Panc1 (cell line): ENCODE measurements at places on chromosomes 4 and X. TPM values are rescaled to one million over a fixed set of nuclear protein-coding genes. Genes with fewer than 3 reads are reported as not detected.

WAS gene
- 0.82 TPM for total RNA-seq

FAM236A gene
- not detected for total RNA-seq

AR gene
- total RNA-seq = 0.05 TPM

TXK gene
- 0.26 TPM for total RNA-seq

RHOH gene
- total RNA-seq = 1.2 TPM

BLOC1S4 gene
- total RNA-seq = 10.7 TPM

RBM3 gene
- 528 TPM for total RNA-seq

SH2D1A gene
- total RNA-seq = 0.21 TPM

GNPDA2 gene
- total RNA-seq = 17.9 TPM

- no peaks in the 10 kb centered on the region; the same call in 1 of the 2 replicates for H3K36me3 ChIP-seq
- H3K27ac ChIP-seq = no peak overlapping the region
- no peaks in the 10 kb centered on the region for H3K4me1 ChIP-seq
- H3K4me3 ChIP-seq = no peak overlapping the region
- no peak for DNase-seq
- no peaks in the 10 kb centered on the region for H3K27me3 ChIP-seq
Observed at GRCh38 chrX:48935301-48935670, 16.5 kb upstream of the PIM2 start.

DNA sequence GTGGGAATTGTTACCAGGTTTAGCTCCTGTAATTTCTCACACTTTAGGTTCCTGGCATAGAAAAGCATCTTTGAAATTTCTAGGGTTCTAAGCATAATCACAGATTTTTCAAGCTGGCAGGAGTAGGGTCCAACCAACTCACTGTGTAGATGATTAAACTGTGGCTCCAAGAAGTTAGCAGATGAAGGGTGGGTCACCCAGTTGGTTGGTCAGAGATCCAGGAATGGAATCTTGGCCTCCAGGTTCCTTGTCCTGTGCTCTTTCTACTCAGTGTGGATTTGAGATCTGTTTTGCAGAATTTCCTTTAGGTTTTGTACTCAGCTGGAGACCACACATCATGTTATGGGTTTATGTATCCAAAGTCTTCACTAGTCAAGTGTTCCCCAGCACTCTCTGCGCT, 90.3 kb upstream of the MAML3 start:
- no peak overlapping the region for H3K27ac ChIP-seq
- H3K36me3 ChIP-seq = no peaks in the 10 kb centered on the region
- H3K4me3 ChIP-seq = no peak overlapping the region
- H3K27me3 ChIP-seq = no peaks in the 10 kb centered on the region
- DNase-seq = no peak
- 0 out of 2 replicates have a peak, but pooled peaks cover 3% of the 10 kb centered on the region for H3K4me1 ChIP-seq

GRCh38 chr4:29066861-29067260, 1653.3 kb upstream of the PCDH7 start:
- DNase-seq = no peak
- H3K27me3 ChIP-seq = no peaks in the 10 kb centered on the region
- H3K27ac ChIP-seq = no peak overlapping the region
- H3K4me3 ChIP-seq = no peak overlapping the region

- DNase-seq = no peak
- no peak overlapping the region for H3K27ac ChIP-seq
- no peak overlapping the region for H3K4me3 ChIP-seq
- no peaks in the 10 kb centered on the region for H3K36me3 ChIP-seq
- H3K27me3 ChIP-seq = no peaks in the 10 kb centered on the region
- no peaks in the 10 kb centered on the region for H3K4me1 ChIP-seq
Observed at GRCh38 chr4:74947798-74948197, 14.9 kb downstream of the PARM1 start.

DNA sequence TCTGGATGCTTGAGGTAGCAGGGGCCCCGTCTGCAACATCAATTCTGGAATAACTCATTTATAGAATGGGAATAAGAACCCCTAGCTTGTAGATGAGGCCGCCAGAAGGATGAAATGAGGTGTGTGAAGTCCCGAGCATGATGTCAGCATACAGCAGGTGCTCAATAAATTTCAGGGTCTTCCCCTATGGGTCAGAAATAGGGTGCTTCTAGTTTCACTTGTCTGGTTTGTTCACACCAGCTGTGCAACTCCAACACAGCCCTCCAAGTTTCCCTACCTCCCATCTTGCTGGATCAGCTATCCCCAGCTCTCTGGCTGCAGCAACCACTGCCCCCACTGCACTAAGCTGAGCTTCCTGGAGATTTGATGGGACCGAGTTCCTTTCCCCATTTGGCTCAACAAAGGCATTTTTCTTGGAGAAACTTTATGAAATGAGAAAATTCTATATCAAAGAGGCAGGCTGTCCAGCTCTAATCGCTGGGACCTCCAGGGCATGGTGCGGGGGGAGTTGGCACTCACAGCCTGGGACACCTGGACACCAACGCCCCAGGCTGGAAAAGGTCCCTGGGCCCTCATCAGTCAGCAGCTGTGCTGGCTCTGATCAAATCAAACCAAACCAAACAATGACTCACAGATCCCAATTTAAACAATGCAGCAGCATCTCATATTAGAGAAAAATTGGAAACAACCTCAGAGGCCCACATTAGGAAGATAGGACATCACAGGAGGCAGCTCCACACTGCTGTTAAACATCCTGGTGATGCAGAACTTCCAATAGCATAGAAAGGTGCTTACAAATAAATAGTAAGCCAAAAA, 13.3 kb downstream of the SLC2A9 start:
- no peaks in the 10 kb centered on the region for H3K36me3 ChIP-seq
- H3K27me3 ChIP-seq = no peaks in the 10 kb centered on the region
- H3K4me3 ChIP-seq = peak overlapping the region; percentile 49
- H3K4me1 ChIP-seq = peaks cover 38% of the 10 kb centered on the region

GRCh38 chr4:20137176-20137575, 114.5 kb upstream of the SLIT2 start:
- DNase-seq = no peak
- H3K27me3 ChIP-seq = no peaks in the 10 kb centered on the region
- no peaks in the 10 kb centered on the region for H3K4me1 ChIP-seq
- no peak overlapping the region for H3K4me3 ChIP-seq
- no peak overlapping the region for H3K27ac ChIP-seq

- H3K27ac ChIP-seq = no peak overlapping the region
- H3K4me3 ChIP-seq = no peak overlapping the region
- no peaks in the 10 kb centered on the region for H3K36me3 ChIP-seq
- DNase-seq = no peak
- H3K27me3 ChIP-seq = no peaks in the 10 kb centered on the region
Observed at GRCh38 chr4:124321364-124321763, 391.2 kb downstream of the ANKRD50 start.

- no peak for DNase-seq
- H3K4me1 ChIP-seq = no peaks in the 10 kb centered on the region
- no peak overlapping the region for H3K27ac ChIP-seq
- H3K27me3 ChIP-seq = no peaks in the 10 kb centered on the region
- H3K36me3 ChIP-seq = no peaks in the 10 kb centered on the region
Observed at GRCh38 chrX:38347136-38347535, 5.3 kb upstream of the OTC start.

- no peaks in the 10 kb centered on the region for H3K4me1 ChIP-seq
- no peak within 1 kb of the TSS for H3K4me3 ChIP-seq
- no peaks in the 10 kb centered on the region; the same call in none of the 2 replicates for H3K27me3 ChIP-seq
- no peak for DNase-seq
- H3K27ac ChIP-seq = no peak within 1 kb of the TSS
- no peaks in the 10 kb centered on the region for H3K36me3 ChIP-seq
Observed at GRCh38 chrX:153321381-153322124, at the start of gene PNMA6F. Gene PNMA6F, minus strand, starts transcription at chrX:153321767. Its CDS starts 1,093 bp downstream, at chrX:153320674.

DNA sequence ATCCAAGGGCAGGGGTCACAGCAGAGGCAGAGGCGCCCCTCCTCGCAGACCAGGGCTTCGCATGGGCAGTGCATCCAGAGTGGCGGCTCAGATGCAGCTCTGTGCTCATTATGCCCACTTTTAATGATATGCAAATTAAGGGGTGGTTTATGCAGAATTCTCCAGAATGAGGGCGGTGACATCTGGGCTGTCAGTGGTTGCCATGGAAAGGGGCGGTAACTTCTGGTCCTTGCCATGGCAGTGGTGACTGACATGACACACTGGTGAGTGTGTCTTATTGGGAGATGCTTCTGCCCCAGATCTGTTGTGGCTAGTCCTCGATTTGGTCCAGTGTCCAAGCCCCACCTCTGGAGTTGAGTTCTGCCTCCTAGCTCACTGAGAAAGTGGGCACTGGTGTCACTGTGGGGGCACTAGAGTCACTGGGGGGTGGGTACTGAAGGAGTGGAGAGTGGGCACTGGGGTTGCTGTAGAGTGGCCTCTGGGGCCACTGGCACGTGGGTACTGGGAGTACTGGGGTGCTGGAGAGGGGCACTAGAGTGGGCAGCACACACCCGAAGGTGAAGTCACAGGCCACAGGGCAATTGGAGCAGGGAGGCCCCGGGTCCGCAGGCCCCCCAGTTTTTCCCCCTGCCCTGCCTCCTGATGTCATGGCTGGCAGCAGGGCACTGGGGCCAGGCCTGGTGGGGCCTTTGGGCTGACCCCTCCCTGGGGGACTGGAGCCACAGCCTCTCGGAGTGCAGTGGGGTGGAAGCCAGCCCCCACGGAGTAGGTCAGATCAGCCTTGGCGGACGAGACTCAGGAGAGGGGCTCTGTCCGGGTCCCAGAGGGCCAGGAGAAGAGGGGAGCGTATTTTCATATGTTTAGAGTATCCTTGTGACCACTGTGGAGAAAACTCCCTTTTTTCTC, 98.6 kb upstream of the NKX1-1 start:
- H3K36me3 ChIP-seq = no peaks in the 10 kb centered on the region
- no peaks in the 10 kb centered on the region for H3K4me1 ChIP-seq
- no peak overlapping the region for H3K4me3 ChIP-seq
- H3K27ac ChIP-seq = no peak overlapping the region

- no peaks in the 10 kb centered on the region for H3K4me1 ChIP-seq
- H3K4me3 ChIP-seq = no peak overlapping the region
- H3K27me3 ChIP-seq = no peaks in the 10 kb centered on the region
- DNase-seq = no peak
- no peak overlapping the region for H3K27ac ChIP-seq
- H3K36me3 ChIP-seq = no peaks in the 10 kb centered on the region
Observed at GRCh38 chr4:155597933-155598451, 68.7 kb upstream of the GUCY1A1 start.

GRCh38 chr4:72935462-72935861, 134.1 kb downstream of the COX18 start:
- no peaks in the 10 kb centered on the region for H3K36me3 ChIP-seq
- H3K4me1 ChIP-seq = no peaks in the 10 kb centered on the region
- H3K4me3 ChIP-seq = no peak overlapping the region
- no peaks in the 10 kb centered on the region for H3K27me3 ChIP-seq
- no peak for DNase-seq
- no peak overlapping the region for H3K27ac ChIP-seq

GRCh38 chr4:138298431-138298830, 56.3 kb upstream of the SLC7A11 start:
- H3K27me3 ChIP-seq = no peaks in the 10 kb centered on the region
- H3K4me3 ChIP-seq = no peak overlapping the region
- DNase-seq = no peak
- no peaks in the 10 kb centered on the region for H3K36me3 ChIP-seq

GRCh38 chrX:68915778-68916177, 87.0 kb downstream of the EFNB1 start:
- no peaks in the 10 kb centered on the region for H3K4me1 ChIP-seq
- H3K27me3 ChIP-seq = no peaks in the 10 kb centered on the region
- H3K36me3 ChIP-seq = no peaks in the 10 kb centered on the region
- H3K27ac ChIP-seq = no peak overlapping the region

GRCh38 chr4:138852681-138853080, 162.9 kb upstream of the NOCT start:
- no peaks in the 10 kb centered on the region for H3K36me3 ChIP-seq
- H3K27me3 ChIP-seq = no peaks in the 10 kb centered on the region
- H3K27ac ChIP-seq = no peak overlapping the region
- no peaks in the 10 kb centered on the region; the same call in 1 of the 2 replicates for H3K4me1 ChIP-seq
- no peak overlapping the region for H3K4me3 ChIP-seq

DNA sequence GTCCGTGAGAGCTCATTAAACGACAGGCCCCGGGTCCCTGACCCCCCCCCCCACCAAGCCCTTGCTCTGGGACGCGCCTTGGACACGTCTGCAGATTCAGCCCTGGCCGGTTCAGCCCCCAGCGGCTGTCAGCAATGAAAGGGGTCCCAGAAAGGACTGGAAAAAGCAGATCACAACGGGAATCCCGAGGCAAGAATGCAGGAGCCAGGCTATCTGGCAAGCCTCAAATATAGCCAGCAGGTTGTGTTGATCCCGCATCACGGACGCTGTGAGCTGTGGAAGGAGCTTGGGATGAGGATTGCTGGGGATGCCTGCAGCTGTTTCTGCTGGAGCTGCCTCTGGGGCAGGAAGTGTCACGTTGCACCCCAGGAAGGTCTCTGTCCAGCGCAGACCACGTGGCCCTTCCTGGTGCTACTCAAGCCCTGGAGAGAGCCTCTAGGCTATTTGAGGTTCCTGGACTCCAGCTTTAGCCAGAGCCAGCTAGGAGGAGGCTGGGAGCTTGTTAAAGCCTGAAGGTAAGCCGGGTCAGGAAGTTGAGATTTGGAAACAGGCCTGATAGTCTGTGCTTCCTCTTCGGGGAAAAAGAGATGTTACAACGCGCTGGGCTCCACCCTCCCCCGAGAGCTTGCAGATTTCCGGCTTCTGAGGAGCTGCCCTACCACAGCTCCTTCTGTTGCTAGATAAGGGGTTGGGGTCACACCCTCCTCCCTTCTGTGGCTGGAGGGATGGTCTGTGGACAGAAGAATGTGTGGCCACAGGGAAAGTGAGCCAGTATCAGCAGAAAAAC, 19.3 kb upstream of the CSF2RA start:
- H3K4me3 ChIP-seq = no peak overlapping the region
- no peaks in the 10 kb centered on the region for H3K27me3 ChIP-seq
- DNase-seq = no peak
- H3K36me3 ChIP-seq = no peaks in the 10 kb centered on the region
- H3K4me1 ChIP-seq = no peaks in the 10 kb centered on the region

GRCh38 chrX:47189906-47190305, 3.7 kb upstream of the UBA1 start:
- no peak overlapping the region for H3K4me3 ChIP-seq

DNA sequence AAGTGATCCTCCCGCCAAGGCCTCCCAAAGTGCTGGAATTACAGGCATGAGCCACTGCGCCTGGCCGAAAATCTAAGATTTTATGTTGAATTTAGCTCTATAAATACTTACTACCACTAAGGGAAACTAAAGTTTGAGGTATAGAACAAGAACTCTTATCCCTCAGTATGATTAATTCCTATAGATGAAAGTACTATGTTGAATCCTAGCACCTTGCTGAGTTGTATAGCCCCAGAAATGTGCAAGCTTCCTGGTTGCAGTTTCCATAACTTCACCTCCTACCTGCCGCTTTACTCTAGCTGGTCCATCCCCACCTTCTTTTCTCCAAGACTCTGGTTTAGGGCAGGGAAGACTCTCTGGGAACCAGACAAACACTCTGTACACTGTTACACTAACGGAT, 11.8 kb upstream of the TSPAN5 start:
- H3K27me3 ChIP-seq = no peaks in the 10 kb centered on the region
- DNase-seq = no peak
- H3K27ac ChIP-seq = peak overlapping the region; percentile 40; the same call in 1 of the 2 replicates
- no peaks in the 10 kb centered on the region for H3K36me3 ChIP-seq
